Fibroblast of lung (primary cell): ENCODE measurements at places on chromosomes 7 and 10. TPM values are rescaled to one million over a fixed set of nuclear protein-coding genes. Genes with fewer than 3 reads are reported as not detected.

The LEP gene
- 0.36 TPM in 1 of 2 replicates, not detected in the other for polyA plus RNA-seq

The TMEM139 gene
- not detected in 2 replicates for polyA plus RNA-seq

DNA sequence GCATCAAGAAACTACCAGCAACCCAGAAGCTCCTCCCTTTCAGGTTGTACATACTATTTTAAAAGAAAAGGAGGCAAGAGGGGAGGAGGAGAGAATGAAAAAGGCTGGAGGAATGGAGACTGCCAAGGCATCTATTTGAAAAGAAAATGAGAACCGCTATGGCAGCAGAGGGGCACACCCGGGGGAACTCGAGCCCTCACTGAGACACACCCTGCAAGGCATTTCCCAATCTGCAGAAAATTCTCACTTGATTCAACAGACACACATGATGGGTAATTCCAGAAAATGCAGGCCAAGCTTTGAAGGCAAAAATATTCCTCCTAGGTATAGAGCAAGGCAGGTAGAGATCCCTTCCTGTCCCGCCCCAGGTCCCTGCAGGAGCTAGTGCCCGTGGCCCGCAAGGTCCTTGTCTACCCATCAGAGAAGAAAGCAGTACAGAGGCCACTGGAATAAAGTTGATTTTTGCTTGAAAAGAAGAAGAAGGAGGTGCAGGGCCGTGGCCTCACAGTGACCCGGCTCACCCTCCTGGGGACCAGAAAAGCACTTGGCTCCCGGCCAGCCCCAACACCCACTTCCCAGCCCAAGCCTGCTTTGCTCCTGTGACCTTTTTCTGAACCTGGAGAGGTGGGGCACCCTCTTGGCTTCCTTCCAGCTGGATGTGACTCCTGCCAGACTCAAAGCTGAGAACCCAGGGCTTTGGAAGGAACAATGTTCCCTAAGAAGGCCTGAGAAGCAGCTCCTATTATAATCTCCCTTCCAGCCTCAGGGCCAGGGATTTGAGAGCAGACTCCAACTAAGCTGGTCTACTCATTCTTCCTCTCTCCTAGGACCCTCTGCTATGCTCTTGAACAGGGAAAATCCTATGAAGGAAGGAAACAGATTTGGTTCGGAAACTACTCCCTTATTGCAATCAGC lies 6.2 kb upstream of the PIK3CG start:
- no peak for DNase-seq

- DNase-seq: no peak
Measured at GRCh38 chr7:100147278-100147677, 1.4 kb upstream of the LAMTOR4 start.

- DNase-seq: no peak
Measured at GRCh38 chr10:504121-504611, 185.3 kb downstream of the DIP2C start.

- DNase-seq: no peak
Measured at GRCh38 chr7:120760050-120760449, 97.9 kb downstream of the TSPAN12 start.

DNA sequence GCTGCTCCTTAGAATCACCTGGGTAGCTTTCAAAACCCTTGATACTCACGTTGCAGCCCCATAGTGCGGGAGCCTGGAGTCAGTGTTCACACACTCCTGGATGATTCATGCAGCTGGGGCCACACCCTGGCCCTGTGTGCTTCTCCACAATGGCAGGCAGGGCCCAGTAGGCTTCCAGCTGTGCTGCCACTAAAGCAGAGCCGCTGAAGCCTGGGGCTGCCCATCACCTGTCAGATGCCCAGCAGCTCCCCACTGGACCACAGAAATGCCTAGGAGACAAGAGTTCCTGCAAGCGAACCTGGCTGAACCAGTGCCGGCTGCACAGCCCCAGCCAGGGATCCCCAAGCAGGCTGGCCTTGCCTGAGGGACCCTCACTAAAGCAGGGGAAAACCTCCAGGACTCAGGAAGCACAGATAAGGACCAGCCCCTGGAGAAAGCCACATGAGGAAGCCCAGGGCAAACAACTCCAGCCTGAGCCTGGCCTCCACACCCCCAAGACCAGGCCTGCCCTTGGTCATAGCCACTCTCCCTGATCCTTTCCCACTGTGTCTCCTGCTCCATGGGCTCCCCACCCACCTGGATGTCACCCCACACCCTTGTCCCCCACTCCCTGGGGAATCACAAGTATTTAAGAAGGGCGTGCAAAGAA lies 111.9 kb downstream of the GRID1 start:
- no peak for DNase-seq

DNA sequence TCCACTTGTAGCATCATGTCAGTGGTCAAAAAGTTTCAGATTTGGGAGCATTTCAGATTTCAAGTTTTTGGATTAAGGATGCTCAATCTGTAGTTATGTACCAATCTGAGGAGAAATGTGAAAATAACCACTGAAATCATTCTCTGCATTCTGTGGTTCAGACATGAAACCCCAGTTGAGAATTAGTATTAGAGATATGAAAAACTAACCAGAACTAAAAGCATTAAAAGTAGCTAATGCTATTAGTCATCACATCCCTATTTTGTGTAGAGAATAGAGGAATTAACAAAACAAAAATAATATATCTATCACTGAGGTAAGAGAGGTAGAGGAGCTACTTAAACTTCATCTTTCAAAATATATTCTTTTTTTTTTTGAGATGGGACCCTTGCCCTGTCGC lies 28.0 kb downstream of the MICU1 start:
- DNase-seq: no peak

DNA sequence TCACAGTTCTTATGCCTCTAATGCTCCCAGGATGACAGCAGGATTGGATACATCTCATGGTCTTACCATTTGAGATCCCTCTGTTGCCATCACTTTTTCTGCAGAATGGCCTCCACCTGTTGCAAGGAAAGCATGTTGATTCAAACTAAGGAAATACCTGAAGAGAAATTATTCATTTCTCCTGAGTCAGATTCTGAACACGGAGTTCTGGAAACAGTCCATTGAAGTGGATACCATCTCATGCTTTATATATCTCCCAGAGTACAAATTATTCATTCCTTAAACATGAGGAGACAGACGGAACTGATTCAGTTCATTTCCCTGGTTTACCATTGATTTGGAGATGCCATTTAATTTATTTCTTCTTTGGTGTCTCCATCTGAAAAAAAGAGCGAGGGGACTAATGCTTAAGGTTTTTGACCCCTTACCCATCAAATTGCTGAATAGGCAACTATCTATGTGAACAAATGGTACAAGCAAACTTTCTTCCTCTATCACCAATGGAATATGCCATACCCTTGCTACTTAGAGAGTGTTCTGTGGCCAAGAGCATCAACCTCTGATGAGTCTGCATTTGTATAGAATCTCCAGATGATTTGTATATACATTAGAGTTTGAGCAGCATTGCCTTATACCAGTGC lies 305.0 kb upstream of the LRGUK start:
- DNase-seq: peak; percentile 10

The HHEX gene
- 2.9 and 13.2 TPM in 2 replicates for polyA plus RNA-seq
